Effector CD8-positive, alpha-beta T cell (primary cell): ENCODE measurements at places on chromosomes 1 and 21.

DNA sequence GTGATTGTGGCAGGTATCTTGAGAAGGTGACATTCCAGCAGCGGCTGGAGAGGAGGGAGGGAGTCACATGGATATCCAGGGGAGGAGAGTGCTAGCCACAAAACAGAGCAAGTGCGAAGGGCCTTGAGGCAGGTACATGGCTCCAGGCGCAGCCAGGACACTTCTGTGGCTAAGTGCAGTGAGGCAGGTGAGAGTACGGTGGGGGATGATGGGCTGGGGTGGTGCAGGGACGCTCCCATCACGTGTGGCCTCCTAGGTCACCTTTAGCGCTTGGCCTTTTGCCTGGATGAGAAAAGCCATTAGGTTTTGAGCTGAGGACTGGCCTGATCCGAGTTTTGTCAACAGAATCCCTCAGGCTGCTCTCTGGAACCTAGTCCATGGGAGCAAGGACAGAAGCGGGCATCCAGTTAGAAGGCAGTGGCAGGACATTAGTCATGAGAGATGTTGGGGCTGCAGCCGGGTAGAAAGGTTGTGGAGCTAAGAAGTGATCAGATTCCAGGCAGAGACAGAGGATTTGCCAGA is 31.6 kb downstream of the SMYD2 start:
- DNase-seq: no peak

GRCh38 chr1:107706182-107706581 is 258.8 kb downstream of the VAV3 start:
- no peak for DNase-seq

GRCh38 chr1:243713470-243714186 is 136.4 kb downstream of the AKT3 start:
- no peak for DNase-seq

DNA sequence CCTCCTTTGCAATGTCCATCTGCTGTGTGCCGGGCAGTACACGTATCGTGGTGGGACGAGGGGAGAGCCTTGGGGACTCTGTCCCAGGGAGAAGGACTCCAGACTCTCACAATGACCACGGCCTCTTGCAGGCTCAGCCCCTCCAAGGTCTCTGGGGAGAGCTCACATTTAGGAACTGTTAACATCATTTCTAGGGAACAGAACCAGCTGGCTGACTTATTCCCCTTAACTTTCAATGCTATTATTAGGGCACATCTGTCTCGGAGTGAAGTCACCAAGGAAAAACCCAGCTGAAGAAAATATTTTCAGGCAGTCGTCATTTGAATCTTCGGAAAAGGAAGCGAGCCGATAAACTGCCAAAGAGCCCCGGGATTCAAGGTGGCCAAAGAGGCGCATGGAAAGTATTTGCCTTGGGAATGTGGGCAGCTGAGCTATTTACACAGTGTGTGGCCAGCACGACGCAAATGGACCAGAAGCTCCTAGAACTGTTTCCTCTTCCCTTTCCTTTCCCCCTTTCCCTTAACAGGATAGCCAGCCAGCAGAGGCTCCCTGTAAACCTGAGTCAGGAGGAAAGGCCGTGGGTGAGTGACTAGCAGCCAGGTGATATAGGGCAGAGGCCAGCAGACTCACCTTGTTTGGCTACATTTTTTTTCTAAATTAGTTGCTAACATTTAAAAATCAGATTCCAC is 74.5 kb downstream of the ITPKB start:
- DNase-seq: no peak

DNA sequence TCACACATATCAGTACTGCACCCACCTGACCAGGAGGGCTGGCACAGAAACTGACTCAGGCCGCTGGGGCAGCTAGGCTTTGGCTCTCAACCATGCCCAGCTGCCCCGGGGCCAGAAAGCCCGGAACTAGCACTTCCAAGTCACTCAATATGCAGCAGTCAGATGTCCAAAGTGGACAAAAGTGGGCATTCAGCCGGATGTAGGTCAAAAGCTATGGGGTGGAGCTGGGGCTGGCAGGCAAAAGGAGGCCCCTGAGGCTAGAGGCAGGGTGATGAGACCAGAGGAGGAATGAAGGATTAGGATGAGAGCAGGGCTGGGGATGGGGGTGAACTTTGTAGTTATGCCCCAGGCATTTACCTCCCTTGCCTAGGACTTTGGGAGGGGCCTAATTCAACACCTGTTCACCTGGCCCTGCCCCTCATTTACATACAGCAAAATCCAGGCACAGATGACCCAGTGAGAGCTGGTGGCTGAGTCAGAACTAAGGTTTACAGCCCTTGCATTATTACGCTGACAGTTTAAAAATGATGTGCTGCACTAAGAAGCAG is 30.7 kb upstream of the EDN2 start:
- DNase-seq: no peak

- DNase-seq: no peak
Observed at GRCh38 chr21:44293551-44294231, 6.2 kb upstream of the PFKL start.

- DNase-seq: no peak
Observed at GRCh38 chr1:46300673-46301405, 2.6 kb downstream of the LRRC41 start.

DNA sequence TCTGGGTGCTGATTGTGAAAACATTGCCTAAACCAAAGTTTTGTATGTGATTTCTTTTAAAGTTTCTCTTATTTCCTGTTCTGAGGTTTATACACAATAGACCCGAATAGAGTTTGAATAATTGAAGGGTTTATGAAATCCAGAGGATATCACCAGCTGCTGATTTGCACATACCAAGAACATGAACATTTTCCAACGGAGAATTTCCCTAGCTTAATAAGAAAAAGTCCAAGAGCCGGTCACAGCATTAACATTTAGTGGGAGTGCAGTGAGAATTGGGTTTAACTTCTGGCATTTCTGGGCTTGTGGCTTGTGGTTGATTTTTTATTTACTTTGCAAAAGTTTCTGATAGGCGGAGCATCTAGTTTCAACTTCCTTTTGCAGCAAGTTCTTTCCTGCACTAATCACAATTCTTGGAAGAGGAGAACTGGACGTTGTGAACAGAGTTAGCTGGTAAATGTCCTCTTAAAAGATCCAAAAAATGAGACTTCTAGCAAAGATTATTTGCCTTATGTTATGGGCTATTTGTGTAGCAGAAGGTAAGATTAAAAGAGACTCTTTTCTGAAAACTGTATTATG is at the start of gene CFH:
Gene CFH (plus strand): TSS at position 407 of the 579 bp plus-strand sequence. CDS start 75 bp downstream, at position 482.
- DNase-seq: no peak
